Aortic smooth muscle cell (primary cell): ENCODE measurements at places on chromosomes 7 and 10. TPM values are rescaled to one million over a fixed set of nuclear protein-coding genes. Genes with fewer than 3 reads are reported as not detected.

The AZGP1 gene
- total RNA-seq: 0.13 TPM in 1 of 2 replicates, not detected in the other

The PANK1 gene
- 1.7 and 2.5 TPM in 2 replicates for total RNA-seq

The SPDYE3 gene
- not detected in 2 replicates for total RNA-seq

The NACAD gene
- 0.53 and 0.75 TPM in 2 replicates for total RNA-seq

The AKR1C4 gene
- total RNA-seq: not detected in 2 replicates

The FAM131B gene
- total RNA-seq: 1.6 and 2.0 TPM in 2 replicates

The PIP gene
- not detected in 2 replicates for total RNA-seq

The NKX1-2 gene
- total RNA-seq: not detected in 2 replicates

The AKR1C1 gene
- 330 and 378 TPM in 2 replicates for total RNA-seq

The DPCD gene
- 56.3 and 67.4 TPM in 2 replicates for total RNA-seq

The KEL gene
- not detected in 2 replicates for total RNA-seq

The LRRD1 gene
- total RNA-seq: 0.12 and 0.13 TPM in 2 replicates

The WNT2 gene
- total RNA-seq: not detected in 2 replicates

The ABCC2 gene
- total RNA-seq: 0.13 and 0.25 TPM in 2 replicates

The MCM10 gene
- total RNA-seq: 5.2 and 14.3 TPM in 2 replicates

The CHAT gene
- 0.06 TPM in 1 of 2 replicates, not detected in the other for total RNA-seq

The EBLN1 gene
- total RNA-seq: not detected in 2 replicates

The ING3 gene
- 11.2 and 15.4 TPM in 2 replicates for total RNA-seq

The COL17A1 gene
- total RNA-seq: 1.3 and 1.4 TPM in 2 replicates

The PDGFA gene
- 163 and 171 TPM in 2 replicates for total RNA-seq

The ACHE gene
- total RNA-seq: not detected in 2 replicates

The COL28A1 gene
- total RNA-seq: 0.06 and 0.13 TPM in 2 replicates

The MINDY4 gene
- total RNA-seq: 6.6 and 8.1 TPM in 2 replicates

The TAS2R38 gene
- not detected in 2 replicates for total RNA-seq

The FAM25G gene
- total RNA-seq: not detected in 2 replicates

The SORCS1 gene
- under 0.01 TPM in 1 of 2 replicates, not detected in the other for total RNA-seq

The LIPK gene
- not detected in 2 replicates for total RNA-seq
